ENCODE measurements at places on chromosomes 6 and 20.

- DNase-seq = no peak
Measured at GRCh38 chr20:32541323-32542258, 43.5 kb downstream of the NOL4L start.

- no peak for DNase-seq
Measured at GRCh38 chr6:3186974-3187382, 29.6 kb upstream of the TUBB2A start.

DNA sequence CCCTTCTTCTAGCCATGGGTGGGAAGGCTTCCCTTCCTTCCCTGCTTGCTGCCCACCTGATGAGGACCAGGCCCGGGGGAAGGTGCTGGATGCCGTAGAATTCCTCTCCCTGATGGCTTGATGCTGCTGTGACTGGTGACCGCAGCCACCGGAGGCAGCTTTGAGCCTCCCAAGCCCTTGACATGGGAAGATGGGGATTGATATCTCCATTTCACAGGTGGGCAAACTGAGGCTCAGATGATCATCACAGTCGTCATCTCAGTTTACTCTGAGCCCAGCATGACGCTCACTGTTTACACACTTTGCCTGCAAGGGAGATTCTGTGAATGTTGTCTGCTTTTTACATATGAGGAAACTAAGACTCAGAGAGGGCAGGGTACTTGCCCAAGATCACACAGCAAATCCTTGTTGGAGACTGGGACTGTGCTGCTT lies 43.9 kb downstream of the SRC start:
- peak; percentile 62 for DNase-seq

GRCh38 chr6:93139408-93140081 lies 279.8 kb downstream of the EPHA7 start:
- DNase-seq = no peak

GRCh38 chr20:62728028-62728780 lies 19.6 kb downstream of the NTSR1 start:
- DNase-seq = no peak

DNA sequence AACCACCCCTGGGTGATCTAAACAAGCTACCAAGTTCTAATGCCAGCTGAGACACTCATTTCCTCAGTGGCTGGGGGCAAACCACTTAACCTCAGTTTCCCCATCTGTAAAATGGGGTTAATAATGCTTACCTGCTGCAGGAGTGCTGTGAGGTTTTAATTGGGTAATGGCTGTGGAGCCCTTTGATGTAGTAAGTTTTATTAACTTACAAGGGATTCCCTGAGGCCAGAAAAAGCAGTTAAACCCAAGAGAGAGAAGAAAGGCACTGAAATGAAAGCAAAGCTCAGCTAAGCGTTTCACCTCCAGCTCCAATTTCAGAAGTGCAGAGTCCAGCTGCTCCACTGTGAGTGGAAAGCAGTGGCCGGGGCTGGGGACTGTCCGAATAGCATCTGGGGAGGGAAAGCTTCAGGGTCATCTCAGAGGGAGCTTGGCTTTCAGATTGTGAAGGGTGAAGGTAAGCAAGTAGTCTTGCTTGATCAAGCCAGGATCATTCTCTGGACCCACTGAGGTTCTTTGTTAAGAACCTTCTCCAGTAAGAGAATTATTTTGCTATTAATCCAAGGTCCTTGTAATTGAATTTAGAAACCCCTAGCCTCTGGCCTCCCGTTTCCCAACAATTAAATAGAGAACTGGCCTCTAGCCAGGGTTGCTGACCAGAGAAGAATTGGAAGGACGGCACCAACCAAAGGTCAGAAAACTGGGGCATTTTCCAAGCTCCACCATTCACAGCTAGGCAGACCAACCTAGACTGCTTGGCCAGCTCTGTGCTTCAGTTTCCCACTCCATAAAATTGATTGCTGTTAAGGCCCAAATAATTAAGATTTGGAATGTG lies 20.9 kb upstream of the TCP11 start:
- DNase-seq = no peak

GRCh38 chr6:152598421-152598820 lies 38.7 kb downstream of the SYNE1 start:
- DNase-seq = no peak

DNA sequence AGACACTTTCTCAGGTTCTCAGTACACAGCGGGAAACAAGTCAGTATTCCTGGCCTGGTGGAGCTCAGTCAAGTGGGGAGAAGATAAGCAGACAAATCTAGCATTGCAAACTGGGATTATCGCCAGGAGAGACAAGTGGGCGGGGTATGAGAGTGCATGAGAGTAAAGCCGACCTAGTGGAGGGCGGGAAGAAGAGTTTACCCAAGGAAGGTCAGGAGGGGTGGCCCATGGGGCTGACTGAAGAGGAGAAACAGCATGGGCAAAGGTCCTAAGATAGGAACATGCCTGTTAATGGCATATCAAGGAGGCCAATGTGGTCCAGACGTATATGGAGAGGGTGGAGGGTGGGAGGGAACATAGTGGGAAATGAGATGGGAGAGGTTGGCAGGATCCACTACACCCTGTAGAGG lies 12.4 kb upstream of the CSNK2A1 start:
- DNase-seq = no peak

DNA sequence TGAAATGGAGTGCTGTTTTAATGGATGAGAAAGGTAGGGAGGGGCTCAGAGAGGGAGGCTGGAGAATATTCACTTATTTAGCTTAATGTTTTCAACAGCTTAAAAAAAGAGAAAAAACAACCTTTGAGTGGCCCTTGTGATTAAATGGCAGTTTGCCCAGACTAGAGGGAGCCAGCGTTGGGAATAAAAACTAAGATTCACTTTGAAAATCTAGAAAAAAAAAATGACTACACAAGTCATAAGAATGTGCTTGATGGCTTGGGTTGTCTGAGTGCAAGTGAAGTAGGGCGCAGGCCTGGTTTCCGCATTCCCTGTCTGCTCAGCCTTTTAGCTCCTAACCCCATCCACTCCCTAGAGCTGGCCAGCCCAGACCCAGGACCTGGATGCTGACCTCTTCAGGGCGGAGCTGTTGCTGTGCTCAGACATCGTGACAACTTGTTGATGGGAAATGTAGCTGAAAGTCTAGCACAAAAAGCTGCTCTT lies 28.9 kb downstream of the UTRN start:
- DNase-seq = no peak

- peak; percentile 91 for DNase-seq
Measured at GRCh38 chr20:24469116-24469893, at the start of gene SYNDIG1. Gene SYNDIG1, plus strand, starts transcription at chr20:24469629. Its CDS starts 73,469 bp downstream, at chr20:24543098.

DNA sequence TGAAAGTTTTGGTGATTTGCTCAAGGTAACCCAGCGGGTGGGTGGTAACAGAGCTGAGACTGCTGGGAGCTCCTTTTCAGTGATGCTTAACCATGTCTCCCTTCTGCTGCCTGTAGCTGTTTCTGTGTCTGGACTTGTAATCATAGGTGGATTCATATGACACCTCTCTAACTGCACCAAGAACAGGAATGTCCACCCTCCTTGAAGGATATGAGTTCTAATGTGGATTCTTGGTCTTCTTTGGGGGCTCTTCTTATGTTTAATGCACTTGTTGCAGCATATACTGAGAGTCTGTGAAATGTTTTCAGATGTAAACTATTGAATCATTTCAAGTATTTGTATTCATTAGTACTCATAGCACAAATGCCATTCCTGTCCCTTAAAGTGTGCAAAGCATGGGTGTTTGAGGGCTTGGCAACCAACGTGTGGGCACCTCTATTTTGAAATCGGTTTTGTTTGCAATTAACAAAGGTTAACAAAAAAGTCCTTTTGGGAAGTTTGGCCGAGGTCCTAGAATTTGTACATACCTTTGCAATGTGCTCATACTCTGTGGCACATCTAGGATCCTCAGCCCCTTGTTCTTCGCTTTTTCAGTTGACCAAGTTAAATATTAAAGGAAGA lies 138.0 kb downstream of the SOX4 start:
- no peak for DNase-seq

GRCh38 chr6:26158076-26158580 lies 70.9 kb downstream of the HFE start:
- DNase-seq = no peak

- DNase-seq = no peak
Measured at GRCh38 chr6:19753826-19754225, 83.3 kb upstream of the ID4 start.

DNA sequence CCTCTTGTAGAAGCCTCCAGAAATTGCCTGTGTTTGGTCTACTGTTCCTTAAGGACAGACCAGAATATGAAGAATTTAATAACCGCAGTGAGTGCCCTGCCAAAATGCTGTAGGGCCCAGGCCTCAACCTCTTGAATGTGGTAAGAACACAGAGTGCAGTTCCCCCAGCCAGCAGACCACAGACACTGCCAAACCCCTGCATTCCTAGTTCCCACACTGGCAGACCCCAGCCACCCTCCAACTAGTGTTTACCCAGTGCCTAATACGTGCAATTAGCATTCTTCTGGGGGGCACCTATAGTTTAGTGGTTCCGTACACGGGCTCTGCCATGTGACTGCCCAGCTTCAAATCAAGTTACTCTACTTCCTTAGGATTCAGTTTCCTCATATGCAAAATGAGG lies 51.7 kb downstream of the STK35 start:
- DNase-seq = no peak

DNA sequence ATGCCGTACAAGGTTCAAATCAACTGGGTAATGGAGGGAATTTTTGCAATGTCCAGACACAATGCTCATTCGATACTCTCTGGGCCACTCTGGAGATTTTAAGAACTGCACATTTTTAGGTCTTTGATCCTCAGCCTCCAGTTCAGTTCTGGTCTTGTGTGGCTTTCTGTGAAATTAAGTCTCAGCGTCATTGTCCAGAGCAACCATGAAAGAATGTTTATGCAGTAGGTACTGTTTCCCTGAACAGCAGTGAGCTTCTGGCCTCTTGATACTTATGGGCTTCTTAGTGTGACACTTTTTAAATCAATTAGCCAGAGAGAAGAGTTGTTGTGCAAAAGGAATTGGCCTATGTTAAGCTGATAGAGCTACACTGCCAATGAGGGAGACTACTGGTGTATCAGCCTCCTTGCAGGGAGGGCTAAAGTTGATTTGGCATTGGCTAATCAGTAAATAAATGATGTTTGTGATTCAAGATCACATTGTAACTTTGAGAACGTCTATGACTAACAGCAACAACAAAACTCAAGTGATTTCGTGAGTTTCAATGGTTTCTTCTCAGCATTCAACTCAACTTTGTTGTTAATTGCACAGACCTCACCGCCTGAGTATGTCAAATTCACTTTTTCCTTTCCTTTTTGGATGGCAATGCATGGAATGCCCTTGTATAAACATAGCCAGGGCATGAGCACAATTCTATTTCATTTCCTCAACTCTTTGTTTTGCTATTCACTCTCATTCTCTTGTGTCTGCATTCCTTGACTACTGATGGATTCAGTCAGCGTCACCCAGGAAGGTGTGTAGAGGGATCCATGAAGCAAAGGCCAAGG lies 85.1 kb downstream of the GJA1 start:
- DNase-seq = no peak

- no peak for DNase-seq
Measured at GRCh38 chr20:10596710-10597121, 77.1 kb downstream of the JAG1 start.

DNA sequence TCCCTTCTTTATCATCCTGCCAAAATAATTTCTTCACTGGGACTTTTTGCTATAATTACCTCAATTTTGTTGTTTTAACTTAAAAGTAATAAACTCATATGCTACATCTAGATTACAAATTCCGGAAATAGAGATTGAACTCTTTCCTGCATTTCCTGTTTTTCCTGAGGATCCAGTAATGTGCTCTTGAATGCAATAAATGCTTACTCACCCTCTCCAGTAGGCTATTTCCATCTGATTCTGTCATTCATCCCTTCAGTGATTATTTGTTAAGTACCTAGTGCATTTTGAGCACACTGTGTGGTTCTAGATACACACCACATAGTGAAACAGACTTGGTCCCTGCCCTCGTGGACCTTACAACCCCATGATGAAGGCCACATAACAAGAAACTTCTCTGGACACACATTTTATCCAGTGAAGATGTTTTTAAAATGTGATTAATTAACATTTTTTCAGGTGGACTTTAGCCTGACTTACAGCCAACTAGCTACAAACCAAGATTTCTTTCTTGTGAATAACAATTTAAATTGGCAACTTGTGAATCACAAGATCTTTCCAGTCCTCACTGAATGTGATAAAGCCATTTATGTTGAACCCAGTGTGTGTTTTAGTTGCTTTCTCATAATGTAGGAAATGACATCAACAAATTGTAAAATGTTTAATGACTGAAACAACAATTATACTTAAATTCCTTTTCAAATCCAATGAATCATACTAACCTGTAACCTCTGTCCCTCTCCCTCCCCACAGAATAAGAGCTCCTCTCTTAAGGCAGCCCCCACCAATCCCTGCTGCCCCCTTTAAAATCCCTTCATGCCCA lies 272.3 kb downstream of the KHDC1L start:
- DNase-seq = no peak

DNA sequence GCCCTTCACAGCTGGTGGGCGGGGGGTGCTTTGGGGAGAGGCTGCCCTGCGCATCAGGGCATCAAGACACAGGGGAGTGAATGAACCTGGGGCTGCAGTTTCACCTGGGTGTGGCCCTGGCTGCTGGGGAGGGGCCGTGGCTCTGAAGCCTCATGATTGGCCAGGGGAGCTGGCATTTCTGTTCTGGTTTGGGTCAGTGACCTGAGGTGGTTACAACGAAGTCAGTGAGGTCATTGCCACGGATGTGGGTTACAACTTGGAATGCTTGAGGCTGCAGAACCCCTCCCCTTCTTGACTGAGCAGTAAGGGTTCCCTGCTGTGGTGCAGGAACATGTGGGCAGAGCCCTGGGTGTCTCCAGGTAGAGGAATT lies 3.0 kb downstream of the TCEA2 start:
- peak; percentile 87 for DNase-seq

DNA sequence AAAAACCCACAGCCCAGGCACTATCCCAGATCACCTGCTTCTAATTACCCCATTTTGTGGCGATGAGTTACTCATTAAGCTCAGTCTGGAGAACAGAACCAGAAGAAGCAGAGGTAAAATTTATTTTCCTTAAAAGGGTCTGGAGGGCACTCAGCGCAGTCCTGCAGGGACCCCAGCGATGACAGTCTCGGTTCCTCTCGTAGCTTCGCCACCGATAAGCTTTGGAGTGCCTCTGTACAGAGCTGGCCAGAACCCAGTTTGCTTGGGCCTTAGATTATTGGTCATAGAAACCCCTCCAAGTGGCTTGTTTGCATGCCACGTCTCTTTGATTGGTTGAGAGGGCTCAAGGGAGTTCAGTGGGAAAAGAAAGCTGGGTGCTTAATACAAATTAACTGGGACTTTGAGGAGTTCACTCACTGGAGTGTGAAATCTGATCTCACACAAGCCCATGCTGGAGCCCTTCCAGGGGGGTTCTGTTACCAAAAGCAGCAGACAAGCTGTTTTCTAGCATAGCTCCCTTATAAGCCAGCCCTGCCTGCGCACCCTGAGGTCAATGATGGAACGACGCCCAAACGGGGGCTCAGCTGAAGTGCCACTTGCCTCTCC lies 158.5 kb upstream of the ARID1B start:
- DNase-seq = peak; percentile 61

DNA sequence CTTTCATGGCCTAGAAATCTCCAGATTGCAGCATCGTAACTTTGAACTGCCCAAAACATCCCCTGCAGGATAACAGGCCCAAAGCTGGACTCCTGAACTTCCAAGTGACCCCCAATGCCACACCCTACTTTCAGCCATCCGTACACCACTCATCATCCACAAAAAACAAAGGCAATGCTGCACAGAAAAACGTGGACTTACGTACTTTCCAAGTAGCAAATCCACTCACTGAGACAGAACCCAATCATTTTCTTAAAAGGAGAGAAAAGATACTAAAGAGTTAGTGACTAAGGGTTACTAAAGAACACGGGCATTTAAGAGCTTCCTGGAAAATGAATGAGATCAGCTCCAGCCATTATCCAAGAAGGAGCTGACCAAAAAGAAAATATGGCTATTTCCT lies 211.0 kb downstream of the WDR27 start:
- no peak for DNase-seq
